ENCODE measurements at places on chromosomes 1 and 21.
A peak's percentile ranks its signal among the peaks of the same experiment; 100 is the strongest.

DNA sequence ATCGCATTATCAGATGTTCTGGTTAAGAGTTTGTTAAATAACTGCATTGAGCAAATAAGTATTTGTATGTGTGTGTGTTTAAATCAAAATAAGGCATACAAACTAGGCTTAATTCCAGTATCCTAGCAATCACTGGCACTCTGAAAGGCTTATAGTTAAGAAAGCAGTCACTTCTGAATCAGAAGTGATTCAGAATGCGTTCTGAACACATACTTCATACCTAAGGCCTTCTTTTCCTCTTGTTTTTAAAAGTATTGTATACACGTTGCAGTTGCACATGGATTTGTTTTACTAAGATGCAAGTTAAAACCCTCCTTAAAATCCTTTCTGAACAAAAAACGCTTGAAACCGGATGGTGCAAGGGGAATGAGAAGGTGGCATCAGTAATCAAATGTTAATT is 238.4 kb upstream of the DMRTA2 start:
- no peak for DNase-seq

GRCh38 chr1:1020415-1021009 is 592 bp downstream of the AGRN start:
- no peak for DNase-seq

GRCh38 chr1:54428837-54429518 is 22.8 kb upstream of the SSBP3 start:
- no peak for DNase-seq

GRCh38 chr1:66223681-66224080 is 310.3 kb upstream of the SGIP1 start:
- DNase-seq, result no peak

DNA sequence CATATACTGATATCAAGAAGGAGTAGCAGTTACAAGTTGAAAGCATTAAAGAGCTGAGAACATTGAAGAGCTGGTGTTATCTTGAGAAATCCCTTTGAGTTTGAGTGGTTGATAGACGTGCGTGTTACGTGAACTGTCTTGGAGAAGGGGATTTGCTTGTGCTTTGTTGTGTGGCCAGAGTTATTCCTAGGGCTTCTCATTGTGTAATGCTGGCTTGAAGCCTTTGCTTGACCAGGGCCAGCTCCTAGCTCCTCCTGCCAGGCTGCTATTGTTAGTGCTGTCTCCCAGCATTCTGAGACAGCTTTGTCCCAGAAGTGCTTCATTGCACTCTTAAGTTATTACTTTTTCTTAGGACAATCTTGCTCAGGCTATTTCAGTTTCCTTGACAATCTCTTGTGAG is 116.2 kb upstream of the KCNK2 start:
- DNase-seq, result peak; percentile 1

DNA sequence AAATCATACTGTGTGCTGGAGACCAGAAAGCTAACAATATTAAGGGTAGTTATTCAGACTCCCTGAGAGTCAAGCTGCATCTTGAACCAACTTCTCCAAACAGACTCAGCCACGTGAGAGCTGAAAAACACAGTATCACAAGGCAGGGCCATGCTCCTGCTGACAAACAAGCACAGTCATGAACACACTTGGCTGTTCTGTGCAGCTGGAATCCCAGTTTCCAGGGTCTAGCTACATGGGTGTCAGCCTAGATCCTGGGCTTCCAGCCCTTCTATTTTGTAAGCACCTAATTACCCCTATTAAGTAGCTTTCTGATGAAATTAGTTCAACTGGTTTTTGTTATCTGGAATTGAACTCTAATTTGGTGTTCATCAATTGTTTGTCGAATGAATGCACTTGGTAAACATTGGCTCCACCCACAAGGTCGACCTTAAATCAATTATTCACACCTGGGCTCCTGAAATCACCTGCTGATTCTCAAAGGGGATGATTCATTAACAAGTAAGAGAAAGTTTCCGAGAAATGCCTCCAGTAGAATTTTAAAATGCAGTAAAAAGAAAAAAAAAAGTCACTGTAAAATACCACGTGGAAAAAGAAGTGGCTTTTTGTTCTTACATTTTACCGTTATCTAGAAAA is 179.3 kb downstream of the ZC3H11B start:
- DNase-seq, result peak; percentile 2

GRCh38 chr1:32345289-32345827 is 9.3 kb upstream of the MARCKSL1 start:
- no peak for DNase-seq

- no peak for DNase-seq
Measured at GRCh38 chr1:182556279-182556678, 32.8 kb downstream of the RNASEL start.

DNA sequence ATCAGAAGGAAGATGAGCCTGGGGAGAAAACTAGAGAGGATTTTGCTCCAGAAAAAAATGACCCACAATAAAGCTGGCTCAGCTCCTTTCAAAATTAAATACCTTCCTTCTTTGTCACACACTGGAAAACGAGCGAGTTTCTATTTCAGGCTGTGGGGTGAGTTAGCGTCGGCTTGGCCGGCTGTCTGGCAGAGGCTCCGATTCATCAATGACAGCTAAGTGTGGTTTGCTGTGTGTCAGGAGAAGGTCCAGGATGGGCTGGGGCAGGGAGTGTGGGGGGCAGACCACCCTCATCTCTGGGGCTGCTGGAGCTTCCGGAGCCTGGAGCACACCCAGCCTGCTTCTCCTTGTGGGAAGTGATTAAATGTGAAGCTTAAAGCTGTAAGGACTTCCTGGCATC is 120.2 kb downstream of the ETS2 start:
- no peak for DNase-seq

DNA sequence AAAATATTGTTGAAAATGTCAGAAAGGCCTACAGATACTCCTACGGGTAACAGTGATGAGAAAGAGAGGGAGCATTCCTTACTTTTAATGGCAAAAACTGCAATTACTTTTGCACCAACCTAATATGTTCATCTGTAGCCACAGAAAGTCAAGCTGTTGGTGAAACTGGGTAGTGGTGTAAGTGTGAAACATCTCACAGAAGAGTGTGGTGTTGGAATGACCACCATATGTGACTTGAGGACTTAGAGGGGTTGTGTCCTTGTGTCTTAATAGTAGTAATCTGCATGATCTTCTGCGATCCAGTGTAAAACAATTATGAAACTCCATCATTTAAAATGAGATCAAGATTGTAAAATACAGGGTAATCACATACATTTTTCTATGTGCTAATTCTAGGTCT is 320.7 kb downstream of the ADGRL2 start:
- no peak for DNase-seq

DNA sequence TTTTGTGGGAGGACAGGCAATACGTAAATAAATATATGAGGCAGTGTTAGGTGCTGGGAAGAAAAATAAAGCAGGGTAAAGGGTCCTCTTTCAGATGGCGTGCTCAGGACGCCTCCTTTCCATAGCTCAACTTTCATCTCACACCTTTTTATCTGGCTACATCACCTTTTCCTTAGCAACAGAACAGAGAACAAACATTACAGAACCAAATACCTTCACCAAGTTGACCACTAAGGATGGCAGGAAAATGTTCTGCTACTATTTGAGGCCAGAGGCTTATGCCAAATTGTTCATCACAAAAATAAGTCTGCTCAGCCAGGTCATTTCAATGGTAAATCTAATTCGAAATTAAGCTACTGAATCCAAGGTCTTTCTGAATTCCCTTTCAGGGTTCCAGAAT is 149.2 kb upstream of the C1orf21 start:
- no peak for DNase-seq

DNA sequence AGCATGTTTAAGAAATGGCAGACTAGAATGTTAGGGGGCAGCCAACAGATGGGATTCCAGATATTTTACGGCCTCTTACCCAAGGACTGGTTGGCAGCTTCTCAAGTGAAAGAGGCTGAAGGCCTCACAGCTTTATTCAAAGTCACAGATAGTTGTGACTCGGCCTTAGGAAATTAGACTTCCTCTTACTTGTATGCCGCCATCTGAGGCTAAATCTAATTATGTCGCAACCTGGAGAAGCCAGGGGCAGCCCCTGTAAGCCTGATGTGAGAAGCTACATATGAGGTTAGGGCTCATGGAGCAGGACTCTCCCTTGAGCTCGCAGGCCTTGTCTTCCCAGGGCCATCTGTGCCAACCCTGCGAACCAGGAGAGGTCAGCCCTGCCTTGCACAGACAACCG is 352.5 kb downstream of the HHAT start:
- no peak for DNase-seq

DNA sequence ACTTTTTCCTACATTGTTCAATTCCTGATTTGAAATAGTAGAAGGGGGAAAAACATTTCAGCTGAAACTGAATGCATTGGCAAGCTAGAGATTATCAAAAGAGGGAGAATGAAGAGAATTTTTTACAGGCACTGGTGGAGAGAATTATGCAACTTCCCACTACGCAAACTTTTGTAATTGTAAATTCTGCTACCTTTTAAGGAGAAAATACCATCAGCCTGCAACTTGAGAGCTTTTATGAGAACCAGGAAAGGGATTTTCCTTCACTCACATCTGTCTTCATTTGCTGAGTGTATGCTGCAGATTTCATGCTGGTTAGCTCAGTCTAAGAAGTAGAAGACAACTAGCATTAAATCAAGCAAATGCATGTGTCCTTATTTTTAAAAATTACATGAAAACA is 43.7 kb downstream of the ADAMTS1 start:
- DNase-seq, result no peak

- DNase-seq, result no peak
Measured at GRCh38 chr1:22606161-22606560, 30.3 kb upstream of the C1QA start.

DNA sequence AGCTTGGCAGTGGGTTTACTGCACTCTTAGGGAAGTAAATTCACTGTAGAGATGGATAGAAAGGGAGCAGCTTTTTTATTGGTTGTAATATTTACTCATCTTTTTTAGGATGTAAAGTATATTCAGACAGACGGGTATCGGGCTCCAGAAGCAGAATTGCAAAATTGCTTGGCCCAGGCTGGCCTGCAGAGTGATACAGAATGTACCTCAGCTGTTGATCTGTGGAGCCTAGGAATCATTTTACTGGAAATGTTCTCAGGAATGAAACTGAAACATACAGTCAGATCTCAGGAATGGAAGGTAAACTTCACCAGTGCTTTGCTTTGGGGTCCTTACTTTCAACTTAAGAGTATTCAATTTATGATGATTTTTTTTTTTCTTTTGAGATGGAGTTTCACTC is 3.2 kb downstream of the UHMK1 start:
- no peak for DNase-seq

DNA sequence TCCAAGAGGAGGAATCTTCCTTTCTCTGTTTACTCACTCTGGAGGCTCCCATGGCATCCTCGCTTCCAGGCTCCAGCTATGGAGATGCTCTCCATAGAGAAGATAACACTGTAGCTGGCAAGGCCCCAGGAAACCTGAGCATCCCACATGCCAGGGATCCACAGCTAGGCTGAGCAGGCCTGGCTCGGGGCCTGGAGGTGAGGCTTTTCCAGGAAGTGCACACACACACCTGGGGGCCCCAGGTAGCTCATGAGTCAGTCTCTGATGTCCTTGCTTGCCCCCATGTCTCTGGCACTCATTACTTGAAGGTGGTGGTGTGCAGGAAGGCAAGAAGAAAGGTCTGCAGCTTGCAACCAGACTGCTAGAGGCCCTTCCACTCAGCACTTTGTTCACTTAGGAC is 5.5 kb upstream of the LCE5A start:
- DNase-seq, result no peak

GRCh38 chr1:167305706-167306277 is 85.1 kb downstream of the POU2F1 start:
- DNase-seq, result no peak

GRCh38 chr1:56755911-56756310 is 63.3 kb downstream of the FYB2 start:
- DNase-seq, result no peak

DNA sequence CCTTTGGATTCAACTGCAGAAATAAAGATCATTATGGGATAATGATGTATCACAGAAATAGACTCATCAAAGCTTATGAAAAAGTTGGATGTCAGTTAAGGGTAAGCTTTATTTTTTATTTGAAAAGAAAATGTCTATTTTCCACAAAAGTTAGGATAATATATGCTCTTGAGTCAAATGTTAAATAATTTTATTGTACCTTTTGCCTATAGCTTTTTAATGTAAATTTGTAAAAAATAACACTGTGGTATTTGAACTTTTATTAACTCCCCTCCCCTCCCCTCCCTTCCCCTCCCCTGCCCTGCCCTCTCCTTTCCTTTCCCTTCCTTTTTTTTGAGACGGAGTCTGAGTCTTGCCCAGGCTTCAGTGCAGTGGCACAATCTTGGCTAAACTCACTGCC is 24.9 kb downstream of the MORC3 start:
- no peak for DNase-seq

DNA sequence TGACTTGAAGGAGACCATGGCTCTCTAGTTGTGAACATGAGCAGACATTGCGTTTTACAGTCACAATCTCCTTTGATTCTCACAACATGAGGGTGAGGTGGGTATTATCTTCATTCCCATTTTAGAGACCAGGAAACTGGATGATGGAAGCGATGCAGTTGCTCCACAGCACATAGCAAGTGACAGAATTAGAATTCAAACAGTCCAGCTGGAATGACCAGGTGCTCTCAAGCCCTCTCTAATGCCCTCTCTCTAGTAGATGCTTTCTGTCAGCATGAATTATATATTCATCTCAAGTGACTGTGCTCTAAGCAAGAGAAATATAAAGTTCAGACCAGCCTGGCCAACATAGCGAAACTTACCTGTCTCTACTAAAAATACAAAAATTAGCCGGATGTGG is 9.8 kb upstream of the KIF1B start:
- no peak for DNase-seq

DNA sequence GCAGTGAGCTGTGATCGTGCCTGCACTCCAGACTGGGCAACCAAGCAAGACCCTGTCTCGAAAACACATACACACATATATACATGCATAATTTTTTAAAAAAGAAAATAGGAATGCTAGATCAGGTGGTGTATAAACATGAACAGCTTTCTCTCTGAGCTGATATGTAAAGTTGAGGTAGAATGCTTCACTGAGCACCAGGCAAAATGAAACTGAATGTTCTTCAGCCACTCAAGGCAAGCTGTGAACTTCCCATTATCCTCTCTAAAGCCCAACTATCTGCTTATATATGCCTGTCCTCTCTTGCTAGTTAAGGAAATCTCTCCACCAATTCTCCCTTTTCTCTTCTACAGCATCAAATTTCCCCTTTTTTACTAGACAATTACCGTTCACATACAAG is 93.0 kb downstream of the NUF2 start:
- DNase-seq, result no peak

- no peak for DNase-seq
Measured at GRCh38 chr1:42832641-42833240, 13.7 kb upstream of the ZNF691 start.

Data from C1 segment of cervical spinal cord (tissue), 14 donors.